ENCODE measurements at places on chromosomes 13 and 19.

- H3K4me1 ChIP-seq: peaks cover 21% of the 10 kb centered on the region
- no peak for DNase-seq
- H3K36me3 ChIP-seq: no peaks in the 10 kb centered on the region
- H3K4me3 ChIP-seq: no peak overlapping the region
- no peak overlapping the region for H3K27ac ChIP-seq
- H3K27me3 ChIP-seq: no peaks in the 10 kb centered on the region
These were observed 17.9 kb upstream of the GAS6 start for GRCh38 chr13:113881614-113882266.

GRCh38 chr13:62643007-62643483, 1227.4 kb upstream of the PCDH20 start:
- no peaks in the 10 kb centered on the region for H3K4me1 ChIP-seq
- H3K27ac ChIP-seq: no peak overlapping the region
- no peak for DNase-seq
- H3K4me3 ChIP-seq: no peak overlapping the region
- H3K27me3 ChIP-seq: no peaks in the 10 kb centered on the region

- peaks cover 46% of the 10 kb centered on the region for H3K4me1 ChIP-seq
- DNase-seq: no peak
- no peak overlapping the region for H3K4me3 ChIP-seq
- H3K36me3 ChIP-seq: peaks cover 4% of the 10 kb centered on the region
- no peaks in the 10 kb centered on the region for H3K27me3 ChIP-seq
These were observed 5.6 kb downstream of the LIPE start for GRCh38 chr19:42421591-42422031.

- H3K27ac ChIP-seq: no peak overlapping the region
- no peaks in the 10 kb centered on the region for H3K36me3 ChIP-seq
- no peaks in the 10 kb centered on the region for H3K4me1 ChIP-seq
- DNase-seq: no peak
- no peak overlapping the region for H3K4me3 ChIP-seq
These were observed 13.5 kb upstream of the CBY2 start for GRCh38 chr13:45688577-45688976.

GRCh38 chr13:86282442-86282841, 483.2 kb upstream of the SLITRK6 start:
- no peak overlapping the region for H3K4me3 ChIP-seq
- no peak overlapping the region for H3K27ac ChIP-seq
- no peaks in the 10 kb centered on the region for H3K36me3 ChIP-seq
- H3K27me3 ChIP-seq: no peaks in the 10 kb centered on the region
- DNase-seq: no peak

- peaks cover 4% of the 10 kb centered on the region for H3K27me3 ChIP-seq
- H3K27ac ChIP-seq: no peak overlapping the region
- DNase-seq: no peak
These were observed 13.5 kb downstream of the ATP7B start for GRCh38 chr13:51997641-51998330.

DNA sequence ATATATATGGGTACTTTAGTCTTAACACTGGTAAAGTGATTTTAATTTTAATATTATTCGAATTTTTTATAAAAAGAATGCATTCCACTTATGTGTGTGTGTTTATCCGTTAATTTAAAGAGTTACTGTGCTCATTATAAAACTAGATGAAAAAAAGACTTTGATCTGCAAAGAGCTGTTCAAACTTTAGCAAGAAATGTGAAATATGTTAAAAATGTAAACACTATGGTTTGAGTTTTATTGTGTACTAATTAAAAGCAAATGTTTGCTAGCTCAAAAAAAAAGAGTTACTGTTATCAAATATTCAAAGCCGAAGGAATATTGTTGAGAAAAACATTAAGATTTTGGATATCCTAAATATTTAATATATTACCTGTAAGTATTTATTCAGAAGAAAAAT, 34.5 kb downstream of the UFM1 start:
- H3K36me3 ChIP-seq: no peaks in the 10 kb centered on the region
- H3K4me3 ChIP-seq: no peak overlapping the region

- no peaks in the 10 kb centered on the region for H3K27me3 ChIP-seq
- peak overlapping the region; percentile 97 for H3K27ac ChIP-seq
- H3K4me1 ChIP-seq: peaks cover 45% of the 10 kb centered on the region
These were observed 423 bp downstream of the LSM14A start for GRCh38 chr19:34172661-34173192.

DNA sequence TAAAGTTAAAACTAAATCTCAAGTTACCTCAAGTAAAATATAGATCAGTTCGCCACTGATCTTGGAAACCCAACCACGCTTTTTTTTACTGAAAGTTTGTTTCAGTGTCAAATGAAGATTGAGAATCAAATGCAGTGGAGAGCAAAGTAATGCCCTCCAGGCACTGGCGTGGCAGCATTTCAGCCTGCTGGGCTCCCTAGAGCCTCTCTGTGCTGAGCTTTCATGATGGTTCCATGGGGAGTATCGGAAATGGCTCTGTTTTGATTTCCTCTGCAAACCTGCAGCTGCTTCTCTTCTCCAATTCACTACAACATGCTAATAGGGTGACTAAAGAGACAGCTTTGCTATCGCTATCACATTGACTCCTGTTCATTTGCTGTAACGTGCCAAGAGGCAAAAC, 141.6 kb downstream of the FGF14 start:
- no peaks in the 10 kb centered on the region for H3K36me3 ChIP-seq
- no peak overlapping the region for H3K27ac ChIP-seq
- H3K4me3 ChIP-seq: no peak overlapping the region

- H3K4me3 ChIP-seq: peak within 1 kb of the TSS; percentile 93
- H3K36me3 ChIP-seq: peaks cover 9% of the 10 kb centered on the region
- peak within 1 kb of the TSS; percentile 79 for H3K27ac ChIP-seq
- peak; percentile 86 for DNase-seq
- peaks cover 40% of the 10 kb centered on the region for H3K4me1 ChIP-seq
- no peaks in the 10 kb centered on the region for H3K27me3 ChIP-seq
These were observed at the start of gene PNPLA6 for GRCh38 chr19:7535047-7535997. Gene PNPLA6 (plus strand): TSS chr19:7535717. CDS start chr19:7535789, 72 bp downstream.

DNA sequence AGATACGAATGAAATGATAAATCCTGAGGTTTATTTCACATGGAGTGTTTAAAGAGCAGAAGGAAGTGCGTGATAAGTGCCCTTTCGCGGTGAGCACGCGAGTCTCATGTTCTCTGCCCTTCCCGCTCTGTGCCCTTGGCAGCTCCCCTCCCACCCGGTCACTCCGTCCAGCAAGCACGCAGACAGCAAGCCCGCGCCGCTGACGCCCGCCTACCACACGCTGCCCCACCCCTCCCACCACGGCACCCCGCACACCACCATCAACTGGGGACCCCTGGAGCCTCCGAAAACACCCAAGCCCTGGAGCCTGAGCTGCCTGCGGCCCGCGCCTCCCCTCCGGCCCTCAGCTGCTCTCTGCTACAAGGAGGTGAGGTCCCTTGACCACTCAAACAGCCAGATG, 37.4 kb upstream of the TEX29 start:
- H3K4me1 ChIP-seq: no peaks in the 10 kb centered on the region
- H3K4me3 ChIP-seq: no peak overlapping the region
- H3K27ac ChIP-seq: no peak overlapping the region
- H3K36me3 ChIP-seq: peaks cover 92% of the 10 kb centered on the region

- DNase-seq: peak; percentile 98
- H3K4me1 ChIP-seq: peaks cover 21% of the 10 kb centered on the region
- peak within 1 kb of the TSS; percentile 98 for H3K27ac ChIP-seq
- peaks cover under 1% of the 10 kb centered on the region for H3K27me3 ChIP-seq
- peak within 1 kb of the TSS; percentile 95 for H3K4me3 ChIP-seq
These were observed at the start of gene OPA3 for GRCh38 chr19:45584332-45585157. Gene OPA3 (minus strand): TSS chr19:45584802. CDS start chr19:45584764, 38 bp downstream.

GRCh38 chr13:65453982-65454381, 1776.2 kb downstream of the PCDH9 start:
- no peak for DNase-seq
- H3K27ac ChIP-seq: no peak overlapping the region
- H3K27me3 ChIP-seq: no peaks in the 10 kb centered on the region
- no peaks in the 10 kb centered on the region for H3K4me1 ChIP-seq
- no peaks in the 10 kb centered on the region for H3K36me3 ChIP-seq
- no peak overlapping the region for H3K4me3 ChIP-seq

- no peaks in the 10 kb centered on the region for H3K36me3 ChIP-seq
- H3K27ac ChIP-seq: no peak overlapping the region
- H3K27me3 ChIP-seq: peaks cover 3% of the 10 kb centered on the region
- H3K4me1 ChIP-seq: no peaks in the 10 kb centered on the region
These were observed 23.1 kb downstream of the TBC1D4 start for GRCh38 chr13:75458696-75459422.

DNA sequence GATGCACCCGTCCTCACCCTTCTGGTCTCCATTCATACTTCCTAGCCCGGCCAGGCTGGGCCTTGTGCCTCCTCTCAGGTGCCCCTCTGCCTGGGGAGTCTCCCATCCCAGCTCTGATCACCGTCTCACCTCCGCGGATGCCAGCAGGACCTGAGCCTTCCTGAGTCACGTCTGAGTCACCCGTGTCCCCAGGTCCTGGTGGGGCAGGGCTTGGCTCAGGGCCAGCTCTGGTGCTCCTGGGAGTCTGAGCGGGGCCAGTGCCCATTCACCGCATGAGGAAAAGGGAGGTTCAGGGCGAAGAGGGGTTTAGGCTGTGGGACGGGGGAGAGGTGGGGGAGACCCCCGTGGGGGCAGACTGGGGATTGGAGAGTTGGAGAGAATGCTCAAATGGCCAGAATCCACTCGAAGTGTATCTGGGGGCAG, 593 bp downstream of the ATP8B3 start:
- DNase-seq: peak; percentile 17
- H3K4me1 ChIP-seq: peaks cover 22% of the 10 kb centered on the region
- peak overlapping the region; percentile 81 for H3K4me3 ChIP-seq
- H3K36me3 ChIP-seq: peaks cover 12% of the 10 kb centered on the region

DNA sequence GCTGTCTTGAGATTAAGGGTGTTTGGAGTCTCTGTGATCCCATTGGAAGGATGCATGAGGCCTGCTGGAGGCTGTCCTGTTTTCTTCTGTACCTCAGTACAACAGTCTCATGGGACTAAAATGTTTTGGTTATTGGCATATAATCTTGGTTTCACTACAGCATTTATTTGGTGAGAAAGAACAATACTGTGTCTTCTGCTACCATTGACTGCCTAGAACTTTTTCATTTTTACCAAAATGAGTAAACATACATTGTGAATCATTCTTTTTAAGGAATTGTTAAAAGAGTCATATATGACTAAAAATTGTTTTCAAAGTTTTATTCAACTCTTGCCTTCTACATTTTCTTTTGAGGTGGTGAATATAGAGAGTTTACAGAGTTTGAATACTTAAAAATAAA, 459.8 kb downstream of the GPC6 start:
- H3K27me3 ChIP-seq: no peaks in the 10 kb centered on the region
- DNase-seq: no peak

GRCh38 chr19:10835089-10835753, 791 bp downstream of the TMED1 start:
- peak overlapping the region; percentile 71 for H3K4me3 ChIP-seq
- H3K4me1 ChIP-seq: peaks cover 21% of the 10 kb centered on the region
- H3K27ac ChIP-seq: peak overlapping the region; percentile 96
- H3K36me3 ChIP-seq: peaks cover 25% of the 10 kb centered on the region
- H3K27me3 ChIP-seq: no peaks in the 10 kb centered on the region
- no peak for DNase-seq

GRCh38 chr13:39414339-39414738, 188.7 kb downstream of the LHFPL6 start:
- no peak for DNase-seq
- no peak overlapping the region for H3K4me3 ChIP-seq
- no peaks in the 10 kb centered on the region for H3K27me3 ChIP-seq
- no peak overlapping the region for H3K27ac ChIP-seq
- no peaks in the 10 kb centered on the region for H3K36me3 ChIP-seq
- H3K4me1 ChIP-seq: no peaks in the 10 kb centered on the region

- no peaks in the 10 kb centered on the region for H3K27me3 ChIP-seq
- peaks cover 36% of the 10 kb centered on the region for H3K4me1 ChIP-seq
- peak; percentile 8 for DNase-seq
These were observed 931 bp downstream of the USP12 start for GRCh38 chr13:27170516-27171243.

DNA sequence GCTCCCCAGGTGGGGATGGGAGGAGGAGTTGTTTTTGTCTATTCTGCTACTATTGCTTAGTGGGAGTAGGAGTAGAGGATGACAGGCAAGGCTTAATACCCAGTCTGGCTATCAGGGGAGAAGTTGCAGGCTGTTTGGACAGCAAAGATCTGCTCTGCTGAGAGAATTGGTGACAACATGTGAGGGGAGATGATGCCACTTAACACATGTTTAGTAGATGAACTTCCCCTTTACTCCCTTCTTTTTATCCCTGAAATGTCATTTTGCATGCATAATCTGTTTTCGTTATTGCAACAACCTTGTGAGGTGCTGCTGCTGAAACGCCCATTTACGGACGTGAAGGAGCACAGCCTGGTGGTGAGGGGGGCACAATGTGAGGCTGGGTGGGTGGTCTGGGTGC, 3.0 kb upstream of the CYP4F12 start:
- peaks cover 15% of the 10 kb centered on the region for H3K27me3 ChIP-seq
- no peak overlapping the region for H3K27ac ChIP-seq
- DNase-seq: no peak
- no peaks in the 10 kb centered on the region for H3K36me3 ChIP-seq

DNA sequence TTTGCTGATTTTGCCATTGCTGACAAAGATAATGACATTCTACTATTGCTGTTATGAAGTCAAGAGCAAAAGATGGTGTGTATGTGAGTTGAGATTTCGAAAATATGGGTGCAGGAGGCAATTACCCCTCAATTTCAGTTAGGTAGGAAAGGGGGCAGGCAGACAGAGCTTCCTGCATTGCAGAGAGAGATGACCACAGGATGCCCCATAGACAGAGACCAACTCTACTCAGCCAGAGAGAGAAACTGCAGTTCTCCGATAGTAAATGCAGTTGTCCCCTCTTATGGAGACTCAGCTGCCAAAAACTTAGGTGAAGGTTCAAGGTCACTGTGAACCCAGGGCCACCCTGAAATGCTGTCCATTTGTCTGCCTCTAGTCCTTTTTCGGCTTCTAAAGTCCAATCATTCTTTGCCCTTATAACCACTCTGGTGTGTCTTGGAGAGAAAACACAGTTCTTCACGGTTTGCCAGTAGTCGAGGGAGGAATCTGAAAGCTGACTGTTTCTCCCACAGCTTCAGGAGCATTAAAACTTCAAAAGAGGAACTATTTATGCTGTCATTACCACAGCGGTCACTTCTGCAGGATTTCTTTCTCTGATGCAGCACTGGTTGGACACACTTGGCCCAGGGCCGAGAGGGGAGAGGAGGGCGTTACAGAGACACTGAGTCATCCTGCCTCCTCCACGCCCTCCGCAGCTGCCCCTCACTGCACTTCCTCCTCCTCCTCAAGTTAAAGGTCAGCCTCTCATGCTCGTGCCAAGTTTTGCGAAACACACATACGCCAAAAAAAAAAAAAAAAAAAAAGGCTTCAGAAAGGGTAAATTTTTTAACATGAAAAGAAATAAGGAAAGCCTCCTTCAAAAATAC, 264.3 kb downstream of the FOXO1 start:
- no peak overlapping the region for H3K4me3 ChIP-seq
- no peaks in the 10 kb centered on the region for H3K36me3 ChIP-seq
- H3K27ac ChIP-seq: no peak overlapping the region
- no peaks in the 10 kb centered on the region for H3K27me3 ChIP-seq
